ENCODE measurements at places on chromosomes 7 and 10. TPM values are rescaled to one million over a fixed set of nuclear protein-coding genes. Genes with fewer than 3 reads are reported as not detected.
A peak's percentile ranks its signal among the peaks of the same experiment; 100 is the strongest.

DNA sequence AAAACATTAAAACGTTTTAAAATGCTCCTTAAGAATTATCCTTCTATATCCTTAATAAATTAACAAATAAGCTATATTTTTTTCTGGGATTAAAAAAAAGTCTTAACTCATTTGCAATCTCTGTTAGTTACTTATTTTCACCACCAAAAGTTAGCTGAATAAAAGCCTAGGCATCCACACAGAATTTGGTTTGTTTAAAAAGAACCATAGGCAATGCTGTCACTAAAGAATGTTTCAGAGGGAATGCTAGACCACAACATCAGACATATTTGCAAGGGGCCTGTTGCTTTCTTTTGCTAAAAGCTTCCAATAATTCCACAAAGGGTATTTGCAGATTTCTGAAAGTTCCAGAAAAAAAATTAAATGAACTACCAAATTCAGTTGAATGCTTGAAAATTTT is 244.2 kb downstream of the POU6F2 start:
- H3K27me3 ChIP-seq = peaks cover 11% of the 10 kb centered on the region
- DNase-seq = no peak
- no peak overlapping the region for H3K27ac ChIP-seq
- H3K36me3 ChIP-seq = no peaks in the 10 kb centered on the region
- no peak overlapping the region for H3K4me3 ChIP-seq

- peaks cover 26% of the 10 kb centered on the region for H3K36me3 ChIP-seq
- H3K4me1 ChIP-seq = no peaks in the 10 kb centered on the region
- H3K4me3 ChIP-seq = no peak overlapping the region
- H3K27me3 ChIP-seq = peaks cover 14% of the 10 kb centered on the region
- H3K27ac ChIP-seq = peak overlapping the region; percentile 100
Observed at GRCh38 chr7:8259586-8260222, 2.3 kb downstream of the ICA1 start.

DNA sequence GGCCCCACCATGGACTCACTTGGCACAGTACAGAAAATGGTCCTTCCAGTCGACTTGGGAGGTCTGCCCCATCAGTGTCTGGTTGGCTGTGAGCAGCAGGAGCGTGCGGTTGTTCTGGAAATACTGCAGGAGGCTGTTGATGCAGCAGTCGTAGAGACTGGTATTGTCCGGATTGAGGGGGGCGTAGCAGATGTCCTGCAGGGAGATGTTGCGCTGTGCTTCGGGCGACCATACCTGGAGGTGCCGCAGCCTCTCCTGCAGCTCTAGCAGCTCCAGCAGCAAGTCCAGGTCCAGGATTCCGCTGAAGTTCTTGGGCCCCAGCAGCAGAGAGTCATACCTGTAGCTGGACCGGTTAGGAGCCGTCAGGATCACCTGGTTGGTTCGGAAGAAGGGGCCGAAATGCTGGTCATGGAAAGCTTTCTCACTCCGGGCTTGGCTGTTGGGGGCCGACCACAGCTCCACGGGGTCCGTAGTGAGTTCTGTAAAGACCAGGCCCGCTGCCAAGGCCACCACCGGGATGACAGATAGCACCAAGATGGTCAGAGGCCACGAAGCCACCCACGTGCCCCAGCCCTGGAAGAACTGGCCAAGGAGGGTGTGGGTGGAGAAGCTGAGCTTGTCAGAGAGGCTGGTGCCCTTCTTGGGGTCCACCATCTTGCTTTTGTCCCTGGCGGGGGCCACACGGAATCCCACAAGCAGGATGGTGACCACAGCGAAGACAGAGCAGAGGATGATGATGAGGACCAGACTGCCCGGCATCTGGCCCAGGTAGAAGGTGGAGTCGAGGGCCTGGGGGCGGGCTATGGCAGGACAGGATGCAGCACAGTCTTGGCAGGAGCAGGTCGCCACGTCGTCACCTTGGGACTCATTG is 2.1 kb downstream of the NPC1L1 start:
- H3K27ac ChIP-seq = no peak overlapping the region
- peak; percentile 21 for DNase-seq
- H3K4me1 ChIP-seq = no peaks in the 10 kb centered on the region
- no peak overlapping the region for H3K4me3 ChIP-seq
- no peaks in the 10 kb centered on the region for H3K36me3 ChIP-seq
- H3K27me3 ChIP-seq = no peaks in the 10 kb centered on the region

GRCh38 chr7:98594348-98594747 is 22.7 kb upstream of the NPTX2 start:
- H3K4me1 ChIP-seq = no peaks in the 10 kb centered on the region
- no peak overlapping the region for H3K27ac ChIP-seq
- no peaks in the 10 kb centered on the region for H3K36me3 ChIP-seq
- H3K27me3 ChIP-seq = no peaks in the 10 kb centered on the region
- DNase-seq = no peak

DNA sequence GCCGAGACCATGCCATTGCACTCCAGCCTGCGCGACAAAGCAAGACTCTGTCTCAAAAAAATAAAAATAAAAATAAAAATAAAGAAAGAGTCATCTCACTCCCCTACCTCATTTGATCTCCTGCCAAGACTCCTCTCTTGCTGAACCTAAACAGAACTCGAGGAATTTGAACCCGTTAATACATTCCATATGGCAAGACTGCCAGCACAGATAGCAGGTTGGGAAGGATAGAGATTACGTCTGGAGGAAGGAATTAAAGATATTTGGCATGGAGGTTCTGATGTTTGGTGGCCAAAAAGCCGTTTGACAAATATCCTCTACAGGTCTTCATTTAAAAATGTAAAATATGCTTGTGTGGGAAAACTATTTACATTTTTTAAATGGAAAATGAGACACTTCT is 549.6 kb downstream of the HTR7 start:
- H3K36me3 ChIP-seq = no peaks in the 10 kb centered on the region
- no peaks in the 10 kb centered on the region for H3K4me1 ChIP-seq
- no peak for DNase-seq
- no peak overlapping the region for H3K27ac ChIP-seq
- H3K27me3 ChIP-seq = no peaks in the 10 kb centered on the region
- H3K4me3 ChIP-seq = no peak overlapping the region

- H3K4me3 ChIP-seq = no peak overlapping the region
- H3K36me3 ChIP-seq = no peaks in the 10 kb centered on the region
- no peaks in the 10 kb centered on the region for H3K27me3 ChIP-seq
- no peaks in the 10 kb centered on the region for H3K4me1 ChIP-seq
- H3K27ac ChIP-seq = no peak overlapping the region
Observed at GRCh38 chr10:62769574-62770242, 34.8 kb upstream of the ADO start.

DNA sequence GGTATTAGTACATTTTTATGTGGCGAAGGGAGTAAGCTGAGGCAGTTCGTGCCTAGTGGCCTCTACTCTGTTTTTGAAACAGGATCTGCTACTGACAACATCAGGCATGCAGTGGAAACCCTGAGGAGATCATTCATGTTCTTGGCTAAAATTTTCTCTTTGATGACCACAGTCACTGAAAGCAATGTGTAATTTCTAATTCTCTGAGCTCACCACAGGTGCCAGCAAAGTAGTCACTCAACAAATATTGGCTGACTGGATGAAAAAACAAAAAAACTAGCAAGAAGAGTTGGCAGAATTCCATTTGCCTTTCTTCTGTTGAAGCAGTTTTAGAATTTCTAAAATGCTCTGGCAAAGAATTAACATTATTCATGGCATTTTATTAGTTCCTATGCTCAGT is 176.5 kb upstream of the KCTD7 start:
- no peak for DNase-seq
- peaks cover 5% of the 10 kb centered on the region for H3K36me3 ChIP-seq
- no peaks in the 10 kb centered on the region for H3K4me1 ChIP-seq
- no peak overlapping the region for H3K27ac ChIP-seq
- H3K4me3 ChIP-seq = no peak overlapping the region

DNA sequence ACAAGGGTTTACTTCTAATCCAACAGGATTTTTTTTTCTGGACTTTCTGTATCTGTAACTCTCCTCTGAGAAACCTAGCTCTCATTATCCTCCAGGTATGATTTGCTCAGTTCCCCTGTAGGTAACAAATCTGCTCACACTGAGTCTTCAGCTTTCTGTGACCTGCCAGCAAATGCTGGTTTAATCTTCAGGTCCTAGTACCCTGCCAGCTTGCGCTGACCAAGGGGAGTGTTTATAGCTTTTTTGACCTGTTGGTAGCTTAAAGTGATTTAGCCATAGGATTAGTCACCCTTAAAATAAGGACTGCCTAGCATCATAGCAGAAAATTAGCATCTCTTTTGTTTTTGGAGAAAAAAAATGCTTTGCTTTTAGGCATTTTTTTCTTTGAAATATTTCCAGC is 22.4 kb downstream of the SND1 start:
- DNase-seq = no peak
- H3K27ac ChIP-seq = no peak overlapping the region
- H3K4me1 ChIP-seq = no peaks in the 10 kb centered on the region
- no peaks in the 10 kb centered on the region for H3K27me3 ChIP-seq
- peaks cover 30% of the 10 kb centered on the region for H3K36me3 ChIP-seq

- H3K36me3 ChIP-seq = no peaks in the 10 kb centered on the region
- no peak overlapping the region for H3K27ac ChIP-seq
- no peaks in the 10 kb centered on the region for H3K27me3 ChIP-seq
- no peak overlapping the region for H3K4me3 ChIP-seq
- H3K4me1 ChIP-seq = no peaks in the 10 kb centered on the region
Observed at GRCh38 chr10:19014034-19014433, 34.6 kb upstream of the MALRD1 start.

- H3K36me3 ChIP-seq = no peaks in the 10 kb centered on the region
- no peaks in the 10 kb centered on the region for H3K4me1 ChIP-seq
- H3K27me3 ChIP-seq = no peaks in the 10 kb centered on the region
- H3K27ac ChIP-seq = no peak overlapping the region
Observed at GRCh38 chr10:17765602-17766001, 13.6 kb downstream of the TMEM236 start.

DNA sequence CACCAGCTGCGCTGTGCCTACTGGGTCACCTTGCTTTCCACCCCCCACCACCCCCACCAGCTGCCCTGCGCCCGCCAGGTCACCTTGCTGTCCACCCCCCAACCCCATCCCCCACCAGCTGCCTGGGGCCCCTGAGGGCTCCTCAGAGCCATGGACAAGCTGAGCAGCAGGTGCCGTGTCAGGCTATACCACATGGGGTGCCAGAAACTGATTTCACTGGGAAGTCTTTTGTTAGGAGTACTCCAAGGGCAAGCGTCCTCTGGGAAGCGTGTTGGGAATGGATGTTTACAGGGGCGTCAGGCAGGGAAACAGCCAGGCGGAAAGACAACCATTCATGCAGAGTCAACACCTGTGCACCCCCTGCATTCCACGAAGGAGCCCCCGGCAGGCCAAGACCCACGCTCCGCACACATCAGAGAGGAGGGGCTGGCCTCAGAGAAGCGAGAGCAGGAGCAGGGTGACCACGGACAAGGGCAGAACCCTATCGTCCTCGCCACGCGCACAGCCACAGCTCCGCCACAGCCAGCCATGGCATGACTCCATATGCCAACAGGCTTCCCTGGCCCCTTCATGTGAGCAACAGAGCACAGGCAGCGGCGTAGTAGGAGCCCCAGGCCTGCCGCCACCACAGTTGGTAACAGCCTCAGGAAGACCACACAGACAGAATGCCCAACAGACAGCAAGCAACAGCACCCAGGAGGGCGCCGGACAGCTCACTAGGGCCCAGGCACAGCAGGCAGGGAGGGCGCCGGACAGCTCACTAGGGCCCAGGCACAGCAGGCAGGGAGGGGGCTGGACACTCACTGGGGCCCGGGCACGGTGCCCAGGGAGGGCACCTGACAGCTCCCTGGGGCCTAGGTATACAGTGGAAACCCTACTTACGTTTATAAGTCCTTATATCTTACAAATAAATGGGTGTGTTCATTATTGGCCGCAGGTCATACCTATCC is 180.8 kb downstream of the MAD1L1 start:
- peak overlapping the region; percentile 26 for H3K27ac ChIP-seq
- DNase-seq = no peak
- H3K27me3 ChIP-seq = no peaks in the 10 kb centered on the region
- no peak overlapping the region for H3K4me3 ChIP-seq
- H3K36me3 ChIP-seq = no peaks in the 10 kb centered on the region

GRCh38 chr7:123710683-123711082 is 38.1 kb downstream of the WASL start:
- no peak for DNase-seq
- no peaks in the 10 kb centered on the region for H3K27me3 ChIP-seq
- H3K4me1 ChIP-seq = peaks cover 16% of the 10 kb centered on the region
- H3K36me3 ChIP-seq = peaks cover 43% of the 10 kb centered on the region
- H3K4me3 ChIP-seq = no peak overlapping the region
- H3K27ac ChIP-seq = no peak overlapping the region

The POM121 gene
- polyA plus RNA-seq = 14.0 TPM

The PRTFDC1 gene
- 6.6 TPM for polyA plus RNA-seq

The SPDYE6 gene
- polyA plus RNA-seq = not detected

The PAX4 gene
- polyA plus RNA-seq = not detected

The MYPN gene
- polyA plus RNA-seq = 0.43 TPM

The ZNF488 gene
- 0.59 TPM for polyA plus RNA-seq

The CYP2W1 gene
- polyA plus RNA-seq = 0.10 TPM
